ENCODE measurements at places on chromosomes 2 and 18.

DNA sequence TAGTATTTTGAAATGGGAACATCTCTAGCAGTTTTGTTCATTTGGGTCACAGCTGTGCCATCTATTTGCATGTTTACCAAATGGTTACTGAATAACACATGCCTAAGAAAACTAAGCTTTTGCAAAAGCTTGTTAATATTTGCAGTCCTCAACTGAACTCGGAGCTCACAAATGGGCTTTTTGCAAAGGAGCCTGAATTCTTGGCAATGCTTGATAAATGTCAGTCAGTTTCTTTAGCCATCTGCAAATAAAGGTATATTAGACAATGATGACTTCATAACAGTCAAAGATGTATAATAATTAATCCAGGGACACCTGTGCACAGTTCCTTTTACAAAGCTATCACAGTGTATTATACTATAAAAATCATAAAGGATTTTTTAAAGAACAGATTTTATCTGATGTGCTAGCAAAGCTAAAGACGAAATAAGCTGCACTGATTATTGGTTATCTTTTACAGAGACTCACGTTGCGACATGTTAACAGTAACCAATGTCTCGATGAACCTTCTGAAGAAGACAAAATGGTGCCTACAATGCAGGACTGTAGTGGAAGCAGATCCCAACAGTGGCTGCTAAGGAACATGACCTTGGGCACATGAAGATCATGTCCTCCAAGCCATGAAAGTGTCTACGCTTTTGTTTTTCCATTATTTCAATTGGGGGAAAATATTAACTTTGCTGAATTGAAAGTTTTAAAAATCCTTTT lies 248.4 kb upstream of the KCNJ3 start:
- DNase-seq: no peak

DNA sequence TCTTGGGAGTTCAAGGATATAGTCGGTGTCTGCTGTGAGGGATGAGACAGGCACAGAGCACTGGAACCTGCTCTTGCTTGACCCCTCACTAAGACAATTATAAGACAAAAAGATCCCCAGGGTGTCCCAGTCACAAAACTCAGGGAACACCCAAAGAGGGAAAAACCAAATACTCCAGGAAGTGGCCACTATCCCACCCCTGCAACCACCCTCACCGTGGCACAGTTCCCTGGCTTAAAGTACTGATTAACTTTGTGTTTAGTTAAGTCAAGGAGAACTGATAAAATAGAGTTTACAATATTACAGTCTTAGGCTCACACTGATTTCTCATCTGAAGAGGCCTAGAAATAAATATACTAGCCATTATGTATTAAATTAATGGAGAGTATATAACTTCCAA lies 13.5 kb downstream of the IL36B start:
- no peak for DNase-seq

DNA sequence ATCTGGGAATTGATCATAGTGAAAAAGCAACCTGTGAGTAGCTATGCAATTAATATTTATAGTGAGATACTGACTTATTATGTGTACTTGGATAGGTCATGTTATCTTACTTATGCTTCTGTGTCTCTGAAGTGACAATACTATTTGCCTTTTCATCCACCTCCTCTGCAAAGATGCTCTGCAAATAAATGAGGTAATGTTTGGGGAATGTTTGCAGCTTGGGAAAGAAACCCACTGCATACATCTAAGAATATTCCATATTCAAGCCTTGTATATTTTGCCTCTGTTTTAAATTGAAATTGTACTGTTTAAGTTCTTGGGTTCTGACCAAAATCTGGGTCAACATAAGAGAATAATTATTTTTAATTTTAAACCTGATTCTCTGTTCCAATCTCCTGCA lies 217.4 kb upstream of the DTNA start:
- DNase-seq: no peak

DNA sequence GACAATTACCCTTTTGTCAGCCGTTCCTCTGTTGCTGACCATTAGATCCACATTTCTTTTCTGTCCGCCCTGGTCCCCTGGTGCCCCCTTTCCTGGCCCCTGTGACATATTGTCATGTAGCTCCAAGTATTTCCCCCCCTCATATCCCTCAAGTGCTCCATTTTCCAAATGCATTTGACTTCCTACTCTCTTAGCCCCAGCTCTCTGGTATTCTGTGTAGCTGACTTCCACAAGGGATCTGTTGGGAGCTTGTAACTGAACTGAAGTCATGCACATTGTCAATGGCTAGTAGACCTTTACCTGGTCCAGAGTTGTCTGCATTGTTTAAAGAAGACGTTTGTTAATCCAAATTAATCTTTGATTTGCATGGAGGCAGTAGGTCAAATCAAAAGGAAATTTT lies 34.8 kb downstream of the LIPG start:
- DNase-seq: no peak

- DNase-seq: no peak
Observed at GRCh38 chr2:53087262-53087873, 680.2 kb upstream of the CHAC2 start.

DNA sequence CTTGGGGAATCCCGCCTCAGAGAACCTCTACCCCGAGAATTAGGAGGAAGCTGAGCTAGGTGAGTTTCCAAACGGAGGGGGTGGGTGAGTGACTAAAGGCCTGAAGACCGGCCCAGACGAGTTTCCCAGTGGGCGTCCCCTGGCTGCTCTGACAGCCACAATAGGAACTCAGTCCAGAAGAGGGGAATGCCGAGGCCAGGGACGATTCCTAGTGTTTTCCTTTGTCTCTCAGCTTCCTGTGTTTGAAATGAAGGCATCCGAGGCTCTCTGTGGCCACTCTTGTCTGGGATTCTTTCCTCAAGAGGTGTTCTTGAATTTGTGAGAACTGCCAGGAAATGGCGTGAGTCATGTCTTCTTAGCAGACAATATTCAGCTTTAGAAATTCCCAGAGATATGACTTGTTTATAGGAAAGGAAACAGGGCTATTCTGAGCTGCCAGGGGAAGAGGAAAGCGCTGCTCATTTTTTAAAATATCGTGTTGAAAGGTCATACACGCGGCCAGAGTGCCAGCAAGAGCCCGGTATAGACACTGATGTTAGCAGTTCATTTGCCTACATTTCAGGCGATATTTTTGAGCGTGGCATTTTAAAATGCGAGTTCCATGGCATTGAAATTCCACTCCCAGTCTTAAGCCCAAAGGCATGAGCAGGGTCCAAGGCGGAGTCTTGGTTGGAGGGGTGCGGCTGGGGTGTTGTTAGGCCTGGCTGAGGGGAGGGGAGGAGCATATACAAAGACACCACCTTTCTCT lies 169.1 kb upstream of the KLF7 start:
- DNase-seq: peak; percentile 34

- DNase-seq: no peak
Observed at GRCh38 chr2:185475914-185476313, 262.7 kb upstream of the FSIP2 start.
